ENCODE measurements at places on chromosomes 2 and 18.

DNA sequence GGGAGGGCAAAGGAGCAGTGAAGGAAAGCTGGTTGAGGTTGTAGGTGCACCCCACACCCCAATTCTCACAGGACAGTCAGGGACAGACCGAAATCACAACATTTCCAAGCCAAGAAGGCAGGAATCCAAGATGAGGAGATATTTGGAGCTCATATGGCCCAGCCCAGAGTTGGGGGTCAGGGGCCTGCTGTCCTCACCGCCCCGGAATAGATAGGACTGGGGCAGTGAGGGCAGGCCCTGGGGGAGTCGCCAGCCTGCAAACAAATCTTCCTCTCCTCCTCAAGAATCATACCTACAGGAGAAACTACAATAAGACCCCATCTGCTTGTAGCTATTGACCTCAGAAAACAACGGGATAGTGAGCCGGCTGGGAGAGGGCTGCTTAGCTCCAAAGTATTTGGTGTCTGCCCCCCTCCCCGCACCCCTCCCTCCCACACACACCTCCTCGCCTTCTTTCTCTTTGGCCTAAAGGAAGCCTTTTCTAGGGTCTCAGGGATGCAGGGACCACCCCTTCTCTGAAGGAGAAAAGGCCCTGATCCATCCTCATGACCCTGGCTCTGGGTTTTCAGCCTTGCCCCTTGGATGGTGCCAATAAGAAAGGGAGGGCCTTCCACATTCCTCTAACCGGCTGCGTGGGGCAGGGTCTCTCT lies 3.8 kb downstream of the EN1 start:
- no peak for DNase-seq

DNA sequence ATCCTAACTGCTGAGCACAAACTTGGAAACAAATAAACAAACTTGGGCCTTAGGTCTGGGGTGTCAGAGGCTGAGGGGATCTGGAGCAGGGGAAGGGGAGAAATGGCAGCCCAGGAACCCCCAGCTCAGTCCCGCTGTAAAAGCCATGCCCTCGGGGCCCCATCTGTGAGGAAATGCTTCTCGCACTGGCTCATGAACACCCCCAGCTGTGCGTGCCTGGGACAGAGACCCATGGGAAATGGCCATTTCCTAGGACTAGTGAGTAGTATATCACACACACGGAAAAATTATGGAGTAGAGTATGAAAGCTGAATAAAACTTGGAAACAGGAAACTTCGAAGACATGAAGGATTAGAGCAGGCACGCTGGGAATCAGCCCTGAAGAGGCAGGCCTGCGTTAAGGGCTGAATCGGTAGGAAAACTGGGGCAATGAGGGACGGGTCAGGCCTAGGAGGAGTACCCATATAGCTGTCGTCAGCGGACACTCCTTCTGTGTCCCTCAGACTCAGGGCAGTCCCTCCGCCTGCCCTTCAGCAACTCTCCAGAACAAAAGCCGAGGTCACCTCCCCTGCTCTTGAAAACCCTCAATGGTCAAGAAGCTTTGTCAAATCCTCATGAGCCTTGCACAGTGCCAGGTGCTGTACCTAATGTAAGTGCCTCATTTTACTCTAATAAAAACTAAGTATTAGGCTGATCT lies 120.8 kb upstream of the ODC1 start:
- DNase-seq: no peak

- DNase-seq: no peak
Measured at GRCh38 chr2:17104454-17104853, 413.8 kb downstream of the RAD51AP2 start.

GRCh38 chr18:58307441-58307840 lies 263.4 kb downstream of the NEDD4L start:
- DNase-seq: no peak

DNA sequence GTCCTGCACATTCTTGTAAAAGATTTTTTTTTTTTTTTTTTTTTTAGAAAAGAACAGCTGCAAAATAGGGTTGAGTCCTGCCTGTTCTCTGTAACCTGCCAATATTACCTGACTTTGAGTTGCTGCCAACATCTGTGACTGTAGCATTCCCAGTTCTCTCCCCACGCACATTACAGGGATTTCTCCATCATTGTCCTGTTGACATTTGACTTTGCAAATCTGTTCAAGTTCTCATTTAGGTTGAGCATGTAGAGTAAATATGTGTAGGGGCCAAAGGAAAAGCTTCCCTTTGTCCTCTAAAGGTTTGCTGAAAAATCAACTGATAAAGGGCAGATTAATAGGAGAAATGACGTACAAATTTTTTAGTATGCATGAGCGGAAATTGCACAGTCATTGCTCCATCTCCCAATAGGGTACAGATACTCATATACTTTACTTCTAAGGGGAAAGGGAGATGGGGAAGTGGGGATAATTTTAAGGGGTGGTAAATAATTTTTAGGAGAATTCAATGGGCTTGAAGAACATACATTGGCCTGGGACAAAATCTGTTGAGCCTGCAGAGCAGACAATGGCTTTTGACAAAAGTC lies 385.5 kb downstream of the PIK3C3 start:
- no peak for DNase-seq

GRCh38 chr2:241274127-241274526 lies 41.3 kb downstream of the HDLBP start:
- no peak for DNase-seq

DNA sequence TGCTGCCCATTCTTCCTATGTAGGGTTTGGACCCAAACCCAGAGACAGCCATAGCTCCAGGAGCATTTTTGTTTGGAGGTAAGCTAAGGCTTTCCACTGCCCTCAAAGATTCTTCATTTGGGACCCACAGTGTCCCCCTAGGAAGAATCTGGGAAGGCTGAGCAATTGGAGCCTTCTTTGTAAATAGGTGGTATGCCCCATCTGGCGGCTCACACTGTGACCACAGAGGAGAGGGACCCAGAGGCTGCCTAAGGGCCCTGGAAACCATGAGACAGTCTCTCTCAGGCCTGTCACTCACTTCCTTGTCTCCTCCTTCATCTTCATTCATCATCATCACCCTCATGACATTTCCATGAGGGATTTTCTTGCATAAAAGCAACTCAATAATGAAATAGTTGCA lies 215.4 kb upstream of the OSR1 start:
- DNase-seq: no peak

DNA sequence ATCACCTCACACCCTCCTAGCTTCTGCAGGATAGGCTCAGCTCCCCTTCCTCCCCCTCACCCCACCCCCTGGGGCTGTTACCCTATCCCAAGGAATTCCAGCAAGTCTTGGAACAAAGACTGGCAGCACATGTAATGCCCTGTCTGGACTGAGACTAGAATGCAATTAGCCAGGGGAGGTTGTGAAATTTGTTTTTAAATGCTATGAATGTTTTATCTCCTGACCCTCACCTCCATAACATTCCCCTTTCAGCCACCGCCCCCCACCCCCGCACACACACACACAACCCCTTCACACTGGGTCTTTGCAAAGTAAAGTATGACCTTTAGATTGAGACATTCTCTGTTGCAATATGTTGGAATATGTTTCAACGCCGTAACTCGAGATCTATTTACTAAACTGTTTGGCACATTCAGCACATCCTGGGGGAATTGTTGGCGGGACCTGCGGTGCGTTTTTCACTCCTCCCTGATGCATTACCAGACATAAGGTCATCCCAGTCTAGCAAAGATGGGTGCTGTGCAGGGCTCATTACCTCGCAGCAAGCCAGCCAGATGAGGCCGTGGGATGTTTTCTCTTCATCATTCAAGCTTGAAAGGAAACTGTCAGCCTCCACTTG lies 290.7 kb upstream of the SLC14A2 start:
- DNase-seq: no peak
